ENCODE measurements at places on chromosomes 2 and 18. TPM values are rescaled to one million over a fixed set of nuclear protein-coding genes. Genes with fewer than 3 reads are reported as not detected.

DNA sequence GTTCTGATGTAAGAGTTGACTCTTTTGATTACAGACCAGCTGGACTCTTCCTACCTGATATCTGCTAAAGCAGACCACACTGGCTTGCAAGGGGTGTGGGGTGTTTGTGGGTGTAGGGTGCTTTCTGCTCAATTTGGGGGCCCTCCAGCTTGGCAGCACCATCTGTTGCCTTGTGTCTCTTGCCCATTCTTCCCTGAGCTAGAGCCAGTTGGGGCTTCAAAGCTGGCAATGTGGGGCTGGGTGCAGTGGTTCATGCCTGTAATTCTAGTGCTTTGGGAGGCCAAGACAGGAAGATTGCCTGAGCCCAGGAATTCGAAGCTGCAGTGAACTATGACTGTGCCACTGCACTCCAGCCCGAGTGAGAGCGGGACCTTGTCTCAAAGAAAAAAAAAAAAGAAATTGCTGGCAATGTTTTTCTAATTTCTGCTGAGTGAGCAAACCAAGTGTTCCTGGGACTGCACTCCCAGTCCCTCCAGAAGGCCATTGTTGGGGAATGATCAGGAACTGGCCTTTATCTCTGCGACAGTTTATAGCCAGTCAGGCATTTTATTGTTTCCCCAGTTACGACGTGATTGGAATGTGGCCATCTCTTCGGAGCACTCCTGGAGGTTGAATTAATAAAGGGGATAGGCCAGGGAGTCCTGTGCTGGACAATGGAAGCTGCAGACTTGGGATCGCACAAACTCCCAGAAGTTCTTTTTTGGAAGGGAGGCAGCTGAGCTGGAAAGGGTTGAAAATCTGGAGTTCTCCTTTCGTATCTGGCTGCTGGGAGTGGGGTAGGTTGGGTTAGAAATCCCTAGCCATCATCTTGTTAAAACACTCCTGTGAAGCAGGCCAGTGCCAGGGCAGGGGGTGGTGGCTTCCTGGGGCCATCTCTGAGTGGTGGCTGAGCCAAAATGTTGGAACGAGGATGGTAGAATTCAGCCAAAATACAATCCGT lies 57.2 kb downstream of the LIPG start:
- DNase-seq, result no peak

GRCh38 chr2:187548656-187549055 lies 5.6 kb downstream of the TFPI start:
- no peak for DNase-seq

- no peak for DNase-seq
Measured at GRCh38 chr2:208025814-208026184, 472 bp upstream of the PLEKHM3 start.

ALPP gene
- not detected for total RNA-seq

GRCh38 chr2:140929849-140930248 lies 1201.0 kb downstream of the LRP1B start:
- peak; percentile 28 for DNase-seq

PFN4 gene
- total RNA-seq, result 4.5 TPM

- no peak for DNase-seq
Measured at GRCh38 chr2:53778536-53779162, 8.1 kb downstream of the ASB3 start.

GRCh38 chr2:35978218-35978617 lies 377.4 kb upstream of the CRIM1 start:
- no peak for DNase-seq

TGFA gene
- total RNA-seq, result 23.5 TPM

DNA sequence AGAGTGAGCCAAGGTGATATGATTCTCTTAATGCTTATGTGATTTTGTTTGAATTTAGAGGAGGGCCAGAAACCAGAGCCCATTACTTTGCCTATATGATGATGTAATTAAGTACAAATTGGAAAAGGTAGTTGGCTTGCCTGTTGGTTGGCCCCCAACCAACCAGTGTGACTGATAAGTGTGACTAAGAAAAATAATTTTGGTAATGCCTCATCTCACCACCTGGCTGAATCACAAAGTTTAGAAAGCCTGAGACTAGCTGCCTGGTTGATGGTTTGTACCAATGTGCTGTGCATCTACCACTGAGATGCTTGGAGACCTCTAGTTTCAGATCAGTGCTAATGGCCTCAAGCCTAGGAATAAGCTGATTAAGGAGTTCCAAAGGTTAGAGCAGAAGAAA lies 338.7 kb downstream of the CDH2 start:
- no peak for DNase-seq

PLCD4 gene
- 8.3 TPM for total RNA-seq

- peak; percentile 53 for DNase-seq
Measured at GRCh38 chr2:46320141-46320567, 22.9 kb downstream of the EPAS1 start.

Measured in spinal cord (tissue), 10 donors.